Heart right ventricle (tissue), 16 donors: ENCODE measurements at places on chromosomes 2 and 18.

DNA sequence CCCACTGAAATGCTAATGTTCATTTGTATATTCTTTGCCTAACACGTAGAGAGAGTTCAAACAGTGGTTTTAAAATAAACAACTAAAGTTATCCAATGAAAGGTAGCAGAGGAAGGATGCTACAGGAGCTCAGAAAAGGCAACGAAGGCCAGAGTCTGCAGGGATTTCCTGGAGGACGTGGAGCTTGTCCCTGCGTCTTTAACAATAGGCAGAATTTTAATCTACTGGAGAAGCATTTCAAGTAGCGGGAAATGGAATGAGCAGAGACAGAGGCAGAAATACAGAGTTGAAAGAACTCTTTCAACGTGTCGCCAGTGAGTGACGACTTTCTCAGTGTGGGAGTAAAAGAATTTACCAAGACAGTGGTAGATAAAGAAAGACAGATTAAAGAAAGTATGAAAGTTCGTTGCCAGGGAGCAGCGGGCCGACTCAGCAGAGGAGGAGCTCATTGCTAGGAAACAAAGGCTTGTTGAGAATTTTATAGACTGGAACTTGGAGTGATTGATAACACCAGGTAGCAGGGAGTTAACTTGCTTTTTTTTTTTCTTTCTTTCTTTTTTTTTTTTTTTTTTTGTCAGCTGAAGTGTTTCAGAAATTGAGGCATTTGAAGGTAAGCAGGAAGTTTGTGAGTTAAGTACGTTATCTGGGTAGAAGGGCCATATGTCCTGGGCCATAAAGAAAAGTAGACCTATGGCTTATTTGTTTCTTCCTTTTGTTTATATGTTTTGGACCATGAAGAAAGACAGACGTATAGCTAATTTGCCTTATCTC is 625 bp upstream of the NBAS start:
- DNase-seq, result no peak
- H3K27ac ChIP-seq, result no peak overlapping the region
- no peaks in the 10 kb centered on the region for H3K27me3 ChIP-seq
- H3K4me1 ChIP-seq, result no peaks in the 10 kb centered on the region

DNA sequence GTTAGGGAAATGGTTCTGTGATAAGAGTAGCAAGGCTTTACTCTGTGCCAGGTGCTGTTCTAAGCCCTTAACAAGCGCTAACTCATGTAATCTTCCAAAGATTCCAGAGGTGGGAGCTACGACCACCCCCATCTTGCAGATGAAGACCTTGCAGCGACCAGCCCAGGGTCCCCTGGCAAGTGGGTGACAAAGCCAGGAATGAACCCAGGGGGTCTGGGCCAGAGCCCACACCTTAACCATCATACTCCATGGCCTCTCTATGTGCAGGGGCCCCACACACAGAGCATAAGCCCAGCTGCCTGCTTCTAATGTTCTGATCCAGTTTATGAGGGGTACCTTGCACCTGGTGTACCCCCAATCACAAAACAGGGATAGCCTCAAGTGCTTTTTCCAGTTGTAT is 105.3 kb downstream of the ZBTB7C start:
- H3K27me3 ChIP-seq, result no peaks in the 10 kb centered on the region
- no peak overlapping the region for H3K27ac ChIP-seq
- no peaks in the 10 kb centered on the region for H3K4me1 ChIP-seq
- no peak for DNase-seq
- no peak overlapping the region for H3K4me3 ChIP-seq

DNA sequence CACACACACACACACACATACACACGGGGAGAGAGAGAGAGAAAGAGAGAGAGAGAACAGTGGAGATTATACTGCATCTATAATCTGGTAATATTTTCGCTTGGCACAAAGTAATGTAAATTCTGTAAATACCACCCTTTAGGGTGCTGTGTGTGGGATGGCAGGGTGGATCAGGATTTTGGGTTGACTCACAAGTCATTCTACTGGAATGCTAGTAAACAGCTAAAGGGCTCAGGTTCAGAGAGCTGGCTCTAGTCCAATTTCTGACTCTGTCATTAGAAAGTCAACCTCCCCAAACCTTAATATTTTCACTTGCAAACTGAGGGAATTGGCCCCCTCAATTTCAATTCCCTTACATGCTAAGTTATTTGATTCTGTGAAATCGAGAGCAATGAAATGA is 308.3 kb downstream of the TSN start:
- no peak overlapping the region for H3K4me3 ChIP-seq
- no peaks in the 10 kb centered on the region for H3K27me3 ChIP-seq
- no peak overlapping the region for H3K27ac ChIP-seq
- H3K36me3 ChIP-seq, result no peaks in the 10 kb centered on the region
- H3K4me1 ChIP-seq, result no peaks in the 10 kb centered on the region
- DNase-seq, result no peak

DNA sequence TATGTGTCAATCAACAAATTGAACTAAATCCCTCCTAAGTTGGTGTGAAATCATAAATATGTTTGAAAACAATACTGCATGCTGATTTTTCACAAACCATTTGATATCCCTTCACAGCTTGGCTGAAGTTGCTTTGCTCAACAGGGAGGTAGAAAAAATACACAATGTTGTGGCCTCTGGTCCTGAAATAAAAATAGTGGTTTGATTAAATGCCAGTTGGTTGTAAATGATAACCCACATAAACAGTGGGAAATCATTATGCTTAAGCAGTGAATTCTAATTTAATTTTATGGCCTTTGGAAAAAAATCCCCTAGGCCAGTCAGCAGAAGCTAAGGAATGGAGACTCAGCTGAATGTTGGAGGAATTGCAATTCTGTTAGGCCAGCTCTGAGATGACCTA is 359.4 kb upstream of the CWC22 start:
- DNase-seq, result no peak
- no peaks in the 10 kb centered on the region for H3K4me1 ChIP-seq
- H3K27ac ChIP-seq, result no peak overlapping the region
- no peak overlapping the region for H3K4me3 ChIP-seq
- no peaks in the 10 kb centered on the region for H3K27me3 ChIP-seq

DNA sequence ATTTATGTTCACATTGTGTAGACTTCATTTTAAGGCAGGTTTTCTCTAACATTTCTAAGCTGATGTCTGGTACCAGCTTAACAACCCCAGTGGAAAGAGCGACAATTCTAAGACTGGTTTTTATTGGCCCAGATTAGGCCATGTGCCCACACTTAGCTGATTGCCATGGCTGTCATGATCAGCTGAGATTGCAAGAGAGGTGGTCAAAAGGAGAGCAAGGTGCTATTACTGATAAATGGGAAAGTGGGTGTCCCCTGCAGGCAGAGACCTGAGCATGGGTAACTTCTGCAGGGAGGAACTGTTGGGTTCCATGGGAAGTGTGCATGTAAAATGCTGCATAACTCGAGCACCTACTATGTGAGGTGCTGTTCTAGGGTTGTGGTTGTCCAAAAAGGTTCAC is 56.8 kb upstream of the MCFD2 start:
- H3K4me1 ChIP-seq, result peaks cover 55% of the 10 kb centered on the region
- no peak overlapping the region for H3K4me3 ChIP-seq
- H3K27me3 ChIP-seq, result no peaks in the 10 kb centered on the region
- DNase-seq, result no peak
